ENCODE measurements at places on chromosomes 6 and 20.
A peak's percentile ranks its signal among the peaks of the same experiment; 100 is the strongest.

DNA sequence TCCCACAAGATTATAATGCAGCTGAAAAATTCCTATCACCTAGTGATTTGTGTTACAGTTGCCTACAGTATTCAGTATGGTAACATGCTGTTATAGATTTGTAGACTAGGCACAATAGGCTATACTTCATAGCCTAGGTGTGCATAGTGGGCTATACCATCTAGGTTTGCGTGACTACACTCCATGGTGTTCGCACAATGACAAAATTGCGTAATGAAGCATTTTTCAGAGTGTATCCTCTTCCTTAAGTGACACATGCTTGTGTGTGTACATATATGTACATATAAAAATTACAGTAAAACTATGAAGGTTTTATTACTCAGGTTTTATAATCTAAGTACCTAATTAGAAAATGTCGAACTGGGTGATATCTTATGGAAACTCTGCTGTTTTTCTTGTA is 133.0 kb downstream of the FARS2 start:
- no peak for DNase-seq

GRCh38 chr20:58394801-58395200 is 5.8 kb downstream of the VAPB start:
- no peak for DNase-seq

DNA sequence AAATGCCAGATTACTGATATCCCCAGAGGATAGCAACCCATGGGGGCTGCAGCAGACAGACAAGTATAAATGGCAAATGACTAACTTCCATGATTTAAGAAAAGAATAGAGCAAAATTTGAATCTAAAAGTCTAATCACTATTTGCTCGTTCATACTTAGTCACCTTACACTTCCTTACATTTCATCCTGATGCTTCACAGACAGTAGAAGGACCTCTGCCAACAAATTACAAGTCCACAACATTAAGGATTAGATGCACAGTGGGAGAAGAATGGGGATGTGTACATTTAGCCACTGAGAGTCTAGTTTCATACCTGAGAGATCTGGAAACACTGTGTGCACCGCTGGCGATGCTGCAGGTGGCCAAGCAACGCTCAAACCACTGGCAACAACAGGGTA is 72.4 kb downstream of the FYN start:
- no peak for DNase-seq

GRCh38 chr6:16511040-16511660 is 250.1 kb downstream of the ATXN1 start:
- DNase-seq: no peak

DNA sequence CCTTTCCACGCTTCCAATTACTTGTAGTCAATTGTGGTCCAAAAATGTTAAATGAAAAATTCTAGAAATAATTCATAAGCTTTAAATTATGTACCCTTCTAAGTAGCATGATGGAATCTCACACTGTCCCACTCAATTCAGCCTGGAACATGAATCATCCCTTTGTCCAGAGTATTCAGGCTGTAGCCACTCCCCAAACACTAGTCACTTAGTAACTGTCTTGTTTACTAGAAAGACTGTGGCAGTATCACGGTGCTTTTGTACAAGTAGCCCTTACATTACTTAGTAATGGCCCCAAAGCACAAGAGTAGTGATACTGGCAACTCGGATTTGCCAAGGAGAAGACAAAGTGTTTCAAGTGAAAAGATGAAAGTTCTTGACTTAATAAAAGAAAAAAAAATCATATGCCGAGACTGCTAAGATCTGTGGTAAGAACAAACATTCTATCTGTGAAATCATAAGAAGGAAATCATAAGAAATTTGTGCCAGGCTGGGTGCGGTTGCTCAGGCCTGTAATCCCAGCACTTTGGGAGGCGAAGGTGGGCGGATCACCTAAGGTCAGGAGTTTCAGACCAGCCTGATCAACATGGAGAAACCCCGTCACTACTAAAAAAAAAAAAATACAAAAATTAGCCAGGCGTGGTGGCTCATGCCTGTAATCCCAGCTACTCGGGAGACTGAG is 168.5 kb upstream of the SIM1 start:
- DNase-seq: peak; percentile 19

GRCh38 chr20:42370075-42370474 is 751.9 kb upstream of the CHD6 start:
- no peak for DNase-seq

GRCh38 chr6:13643125-13643524 is 28.0 kb downstream of the NOL7 start:
- DNase-seq: no peak

- no peak for DNase-seq
Observed at GRCh38 chr6:89357390-89357789, 4.9 kb upstream of the UBE2J1 start.

DNA sequence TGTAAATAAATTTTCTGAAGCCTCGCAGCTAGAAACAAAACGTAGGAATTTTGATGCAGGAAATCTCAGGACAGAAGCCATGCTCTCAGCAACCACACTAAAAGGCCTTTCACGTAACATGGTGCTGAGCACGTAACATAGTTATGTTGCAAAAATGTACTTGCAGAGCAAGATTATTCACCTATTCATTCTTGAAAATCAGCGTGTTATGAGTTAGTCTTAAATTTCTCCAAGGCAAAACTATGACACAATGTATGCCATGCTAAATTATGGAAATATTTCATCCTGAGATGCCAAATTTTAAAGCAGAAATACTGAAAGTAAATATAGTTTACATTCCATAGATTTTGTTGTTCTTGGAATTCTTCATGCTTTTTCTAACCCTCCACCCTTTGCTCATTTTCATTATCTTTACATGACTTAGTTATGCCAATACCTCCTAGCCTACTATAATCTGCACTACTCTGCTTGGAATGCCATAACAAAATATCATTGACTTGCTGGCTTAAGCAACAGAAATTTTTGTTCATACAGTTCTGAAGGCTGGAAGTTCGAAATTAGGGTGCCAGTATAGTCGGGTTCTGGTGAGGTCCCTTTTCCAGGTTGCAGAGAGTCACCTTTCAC is 179.8 kb upstream of the BMP5 start:
- no peak for DNase-seq

- DNase-seq: peak; percentile 26
Observed at GRCh38 chr6:106974336-106974998, at the start of gene CD24. Gene CD24 (minus strand): TSS chr6:106974729. CDS start chr6:106974646, 83 bp downstream.

DNA sequence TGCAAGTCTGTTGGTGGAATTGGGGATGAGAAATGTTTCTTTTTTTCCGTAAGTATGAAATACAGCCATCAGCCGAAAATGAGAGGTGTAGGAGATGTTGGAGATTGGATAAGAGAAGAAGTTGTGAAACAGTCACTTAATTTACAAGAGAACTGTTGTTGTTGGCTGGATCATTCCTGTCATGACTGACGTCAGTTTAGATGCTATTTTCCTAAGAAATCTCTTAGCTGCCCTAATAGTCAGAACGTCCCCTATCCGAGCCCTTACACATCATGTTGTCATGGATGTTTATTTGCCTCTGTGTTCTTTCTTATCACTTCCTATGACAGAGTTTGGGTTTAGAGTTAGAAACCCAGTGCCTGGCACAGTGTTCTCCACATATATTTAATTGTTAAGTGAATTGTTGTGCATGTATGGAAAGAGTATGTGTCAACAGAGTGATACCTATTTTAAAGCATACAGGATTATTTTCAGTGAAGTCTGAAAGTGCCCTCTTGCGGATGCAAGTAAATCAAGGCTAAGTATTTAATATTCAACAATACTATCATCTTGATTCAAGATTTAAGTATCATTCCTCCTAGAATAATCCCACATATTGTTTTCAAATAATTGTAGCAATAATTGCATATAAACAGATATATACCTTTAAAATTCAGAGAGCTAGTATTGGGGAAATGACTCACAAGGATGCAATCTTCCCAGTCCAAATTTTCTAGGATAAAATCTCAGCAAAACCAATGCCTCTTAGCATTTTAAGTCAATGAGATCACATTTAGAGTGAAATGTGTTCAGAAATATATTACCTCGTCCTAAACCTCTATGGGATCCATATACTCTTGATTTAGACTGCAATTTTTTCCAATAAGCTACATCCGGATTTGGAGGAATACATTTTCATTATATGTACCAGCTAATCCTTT is 309.9 kb upstream of the NOX3 start:
- no peak for DNase-seq

- no peak for DNase-seq
Observed at GRCh38 chr20:563187-563586, 19.6 kb upstream of the CSNK2A1 start.

GRCh38 chr6:137230956-137231555 is 11.9 kb upstream of the IFNGR1 start:
- DNase-seq: no peak

- no peak for DNase-seq
Observed at GRCh38 chr6:56764081-56764566, 121.4 kb upstream of the DST start.

DNA sequence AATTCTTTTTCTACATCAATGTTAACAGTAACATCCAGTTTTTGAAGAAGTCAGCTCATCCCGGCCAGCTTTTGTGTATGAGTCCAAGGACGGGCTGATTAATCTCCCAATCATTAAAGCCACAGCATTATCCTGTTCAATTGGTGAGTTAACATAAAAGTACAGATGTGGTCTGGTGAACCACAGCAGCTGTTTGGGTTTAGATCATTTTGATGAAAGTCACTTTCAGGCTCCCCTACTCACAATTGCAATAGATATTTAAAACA is 69.0 kb upstream of the NFATC2 start:
- DNase-seq: no peak

- no peak for DNase-seq
Observed at GRCh38 chr20:3674995-3675900, 6.6 kb downstream of the ADAM33 start.

GRCh38 chr6:108707328-108707976 is 140.8 kb upstream of the ARMC2 start:
- DNase-seq: no peak

DNA sequence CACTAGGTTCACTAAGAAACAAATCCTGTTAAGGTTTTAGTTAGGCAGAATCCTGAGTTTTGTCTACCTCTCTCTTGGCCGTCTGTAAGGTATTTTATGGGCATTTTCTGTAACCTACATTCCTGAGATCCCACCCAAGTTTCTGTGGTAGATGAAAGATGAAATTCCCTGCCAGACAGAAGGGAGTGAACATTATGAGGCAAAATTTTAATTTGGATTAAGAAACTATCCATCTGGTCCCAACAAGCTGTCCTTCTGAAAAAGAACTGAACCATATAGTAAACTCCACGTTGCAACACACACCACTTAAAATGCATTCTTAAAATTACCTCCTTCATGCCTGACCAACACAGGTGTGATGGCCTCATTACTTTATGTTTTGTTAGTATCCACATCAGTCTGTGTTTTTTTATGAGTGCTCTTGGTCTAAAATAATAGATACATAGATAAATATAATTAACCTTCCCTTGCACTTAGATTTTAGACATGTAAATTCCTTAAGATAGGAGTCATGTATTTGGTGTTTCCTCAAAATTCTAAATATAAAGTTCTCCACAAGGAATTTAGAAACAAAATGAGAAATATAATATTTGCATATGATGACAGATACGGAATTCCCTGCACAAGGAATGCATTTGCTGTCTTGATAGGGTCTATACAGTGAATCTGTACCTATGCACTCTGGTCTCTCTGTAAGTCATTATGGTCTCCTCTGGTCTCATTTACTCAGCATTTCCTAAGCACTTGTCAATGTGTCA is 86.5 kb downstream of the CHD6 start:
- DNase-seq: no peak

DNA sequence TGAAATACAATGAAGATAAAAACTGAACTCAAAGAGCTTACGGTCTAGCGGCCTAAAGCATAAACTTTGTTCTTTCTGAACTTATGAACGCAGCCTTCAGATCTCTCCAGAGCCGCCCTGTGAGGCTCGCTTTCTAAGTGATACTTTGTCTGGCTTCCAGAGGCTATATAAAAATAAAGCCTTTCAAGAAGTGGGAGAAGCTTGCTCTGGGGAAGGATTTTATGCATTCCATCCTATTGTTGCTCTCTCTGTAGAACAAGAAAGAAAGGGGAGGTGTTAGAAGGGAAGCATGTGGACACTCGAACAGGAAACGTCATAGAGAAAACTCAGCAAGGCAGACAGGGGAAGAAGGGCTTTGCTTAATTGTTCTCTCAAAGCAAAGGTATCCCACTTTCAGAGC is 77.0 kb downstream of the TBX18 start:
- no peak for DNase-seq

GRCh38 chr6:90202156-90202555 is 94.5 kb downstream of the BACH2 start:
- DNase-seq: no peak

DNA sequence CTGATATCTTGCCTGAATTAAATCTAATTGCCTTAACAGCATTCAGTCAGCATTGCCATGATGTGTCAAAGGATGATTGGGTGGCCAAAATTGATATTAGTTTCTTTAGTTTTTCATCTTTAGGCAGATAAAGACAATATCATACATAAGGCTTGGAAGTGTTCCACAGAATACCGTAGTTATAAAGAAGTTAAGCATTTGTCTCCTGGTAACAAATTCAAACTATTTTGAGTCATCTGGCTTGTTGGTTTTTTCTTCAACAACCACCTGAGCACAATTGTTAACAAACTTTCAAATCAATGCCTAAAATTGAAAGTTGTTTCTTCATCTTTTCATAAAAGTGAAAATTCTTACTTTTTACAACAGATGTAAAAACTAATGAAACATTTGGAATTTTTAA is 47.5 kb upstream of the ADGRF5 start:
- DNase-seq: no peak

DNA sequence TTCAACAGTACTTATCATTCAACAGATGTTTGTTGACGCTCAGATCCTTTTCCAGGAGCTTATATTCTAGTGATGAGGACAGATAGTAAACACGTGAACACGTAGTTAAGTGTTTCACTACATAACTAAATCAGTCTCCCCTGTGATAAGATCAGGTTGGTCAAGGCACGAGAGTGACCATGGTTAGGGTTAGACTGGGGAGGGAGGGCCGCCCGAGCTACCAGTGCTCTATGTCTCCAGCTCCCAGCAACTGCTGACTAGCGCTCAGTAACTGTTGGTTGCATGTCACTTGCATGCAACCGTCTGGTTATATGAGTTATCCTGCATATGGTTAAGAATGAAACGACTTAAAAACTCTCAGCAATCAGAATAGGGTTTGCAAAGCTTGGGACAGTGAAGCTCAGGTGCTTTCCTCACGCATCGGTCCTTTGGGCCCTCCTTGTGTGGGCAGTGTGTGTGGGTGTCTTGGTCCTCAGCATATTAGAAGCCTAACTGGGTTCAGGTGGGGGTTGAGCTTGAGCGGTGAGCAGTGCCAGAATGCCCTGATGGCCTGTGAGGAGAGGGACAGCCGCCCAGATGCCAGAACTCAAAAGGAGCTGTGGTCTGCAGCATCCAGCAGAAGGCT is 120.8 kb downstream of the ARID1B start:
- DNase-seq: no peak

GRCh38 chr20:49751397-49751736 is 37.7 kb upstream of the B4GALT5 start:
- no peak for DNase-seq

GRCh38 chr20:38157635-38158495 is 7.2 kb downstream of the TGM2 start:
- no peak for DNase-seq

GRCh38 chr6:4981761-4982160 is 22.1 kb downstream of the RPP40 start:
- no peak for DNase-seq
